ENCODE measurements at places on chromosomes 4 and X.

DNA sequence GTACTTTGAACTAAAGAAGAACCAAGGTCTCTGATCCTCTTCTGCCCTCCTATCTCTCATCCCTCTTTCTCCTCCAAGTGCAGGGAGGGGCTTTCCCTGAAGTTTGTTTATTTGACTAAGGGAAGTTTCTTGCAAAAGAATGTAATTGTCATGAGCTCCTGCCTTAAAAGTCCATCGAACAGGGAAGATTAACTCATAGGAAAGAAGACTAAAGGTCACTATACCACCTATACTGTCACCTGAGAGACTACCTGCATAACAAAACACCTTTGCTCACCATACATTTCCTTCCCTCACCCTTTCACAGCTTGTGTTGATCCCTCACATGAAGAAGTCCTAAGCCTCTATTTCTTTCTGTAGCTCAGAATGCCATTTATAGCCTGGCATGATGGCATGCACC is 59.4 kb upstream of the C4orf54 start:
- DNase-seq, result no peak

GRCh38 chr4:47500776-47501175 is 15.7 kb downstream of the ATP10D start:
- DNase-seq, result no peak

DNA sequence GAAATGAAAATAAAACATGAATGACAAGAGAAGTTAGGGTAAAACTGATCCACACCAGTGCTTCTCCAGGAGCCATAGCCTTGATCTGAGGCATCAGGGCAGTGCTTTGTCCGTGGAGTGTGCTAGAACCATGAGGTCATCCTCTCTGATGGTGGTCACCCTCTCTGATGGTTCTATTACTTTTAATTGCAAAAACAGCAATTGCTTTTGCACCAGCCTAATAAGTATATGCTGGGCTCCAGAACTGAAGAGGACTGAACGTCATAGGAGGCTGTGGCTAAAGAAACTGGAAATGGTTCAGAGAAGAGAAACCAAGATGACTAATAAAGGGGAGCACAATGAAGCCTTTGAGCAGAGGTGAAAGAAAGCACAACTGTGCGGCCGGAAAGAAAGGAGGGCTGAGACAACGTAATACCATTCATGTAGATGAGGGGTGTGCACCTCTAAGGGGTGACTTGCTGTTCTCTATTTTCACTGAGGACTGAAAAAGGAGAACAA is 17.0 kb upstream of the TMEM154 start:
- peak; percentile 29 for DNase-seq

DNA sequence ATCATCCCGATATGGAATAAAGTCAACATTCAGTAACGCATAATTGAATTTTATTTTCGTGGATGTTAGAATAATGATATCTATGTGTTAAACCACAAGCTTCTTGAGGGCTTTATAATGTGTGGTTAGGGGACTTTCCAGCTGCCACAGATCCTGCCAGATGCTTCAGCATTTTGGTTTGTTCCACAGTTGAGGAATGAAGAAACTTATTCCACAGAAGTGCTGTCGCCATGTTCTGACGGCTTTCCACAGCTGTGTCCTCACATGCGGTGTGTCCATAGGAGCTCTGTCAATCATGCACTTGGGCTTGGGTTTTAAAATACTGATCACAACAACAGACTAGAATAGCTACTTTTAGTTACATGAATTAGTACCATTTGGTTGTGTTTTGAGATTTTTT is 411.9 kb downstream of the TRIML1 start:
- no peak for DNase-seq

DNA sequence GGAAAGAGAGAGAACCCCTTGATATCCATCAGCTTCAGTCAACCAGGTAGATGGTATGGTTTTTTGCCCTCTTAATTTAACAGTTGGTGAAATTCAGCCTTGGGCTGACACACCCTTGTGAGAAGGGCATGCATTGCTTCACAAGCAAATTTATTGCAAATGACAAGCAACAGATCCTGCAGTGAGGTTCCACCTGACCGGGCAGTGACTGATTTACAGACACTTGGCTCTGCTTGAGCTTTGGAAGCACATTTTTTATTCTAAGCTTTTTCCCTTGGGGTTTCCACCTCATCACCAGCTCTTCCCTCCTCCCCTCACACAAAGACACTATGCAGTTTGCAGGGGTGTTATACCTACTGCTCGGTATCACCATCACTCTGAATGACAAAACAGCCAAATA is 28.3 kb upstream of the SERTM2 start:
- no peak for DNase-seq

- no peak for DNase-seq
Observed at GRCh38 chr4:109368661-109369060, 65.0 kb upstream of the SEC24B start.

DNA sequence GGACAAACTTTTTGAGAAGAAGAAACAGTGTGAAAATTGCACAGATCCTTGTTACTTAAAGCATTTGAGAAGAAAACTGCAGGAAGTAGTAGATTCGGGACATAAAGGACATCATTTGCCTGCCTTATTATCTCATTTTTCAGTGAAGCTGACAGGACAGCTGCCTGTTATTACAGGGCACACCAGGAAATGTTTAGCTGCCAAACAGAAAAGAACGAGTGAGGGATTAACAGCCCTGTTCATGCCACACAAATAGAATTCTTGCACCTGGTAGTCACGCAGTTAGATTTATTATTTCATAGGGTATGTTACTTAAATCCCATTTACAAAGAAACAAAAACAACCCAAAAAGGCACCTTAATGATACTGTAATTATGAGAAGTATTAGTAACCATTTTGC is 100.6 kb downstream of the CHIC2 start:
- no peak for DNase-seq

GRCh38 chr4:8198206-8198905 is 734 bp upstream of the SH3TC1 start:
- no peak for DNase-seq

- no peak for DNase-seq
Observed at GRCh38 chr4:121765368-121765705, 373 bp upstream of the SMIM43 start.

DNA sequence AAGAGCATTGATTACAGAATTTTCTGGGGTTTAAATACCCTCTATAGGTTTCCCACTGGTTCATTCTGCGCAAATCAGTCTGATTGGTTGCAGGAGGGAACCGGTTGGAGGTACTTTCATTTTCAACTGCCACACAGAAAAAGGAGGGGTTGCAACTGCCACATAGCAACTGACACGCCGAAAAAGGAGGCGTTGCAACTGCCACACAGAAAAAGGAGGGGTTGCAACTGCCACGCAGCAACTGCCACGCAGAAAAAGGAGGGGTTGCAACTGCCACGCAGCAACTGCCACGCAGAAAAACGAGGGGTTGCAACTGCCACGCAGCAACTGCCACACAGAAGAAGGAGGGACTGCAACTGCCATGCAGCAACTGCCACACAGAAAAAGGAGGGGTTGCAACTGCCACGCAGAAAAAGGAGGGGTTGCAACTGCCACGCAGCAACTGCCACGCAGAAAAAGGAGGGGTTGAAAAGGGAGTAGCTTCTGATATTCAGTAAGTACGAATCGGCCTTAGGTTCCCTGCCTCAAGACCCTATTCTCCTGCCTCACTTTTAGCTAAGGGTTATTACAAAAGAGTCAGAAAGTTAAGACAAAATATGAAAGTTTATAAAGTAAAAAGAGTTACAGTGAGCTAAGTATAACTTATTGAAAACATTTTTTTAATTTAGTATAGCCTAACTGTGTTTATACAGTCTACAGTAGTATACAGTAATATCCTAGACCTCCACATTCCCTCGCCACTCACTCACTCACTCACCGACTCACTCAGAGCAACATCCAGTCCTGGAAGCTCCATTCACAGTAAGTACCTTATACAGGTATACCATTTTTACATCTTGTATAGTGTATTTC is 431.8 kb downstream of the KCTD8 start:
- DNase-seq, result no peak

- no peak for DNase-seq
Observed at GRCh38 chr4:1448589-1449420, 42.6 kb upstream of the NKX1-1 start.

DNA sequence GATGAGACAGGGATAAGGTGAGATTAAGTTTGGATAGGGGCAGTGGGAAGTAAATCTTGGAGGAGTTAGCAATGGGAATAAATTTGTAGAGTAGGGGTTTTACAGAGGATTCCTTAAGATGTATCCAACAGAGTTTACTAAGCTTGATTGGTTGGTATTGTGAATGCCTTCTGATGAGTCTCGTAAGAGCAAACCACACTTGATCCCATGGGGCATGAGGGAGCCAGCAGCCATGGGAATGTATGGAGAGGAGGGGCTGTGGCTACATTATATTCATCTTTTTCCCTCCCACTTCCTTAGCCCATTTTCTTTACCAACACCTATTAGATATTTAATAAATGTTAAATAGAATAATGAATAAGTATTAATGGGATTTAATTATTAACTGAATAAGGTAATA is 126.6 kb upstream of the NDST3 start:
- no peak for DNase-seq

DNA sequence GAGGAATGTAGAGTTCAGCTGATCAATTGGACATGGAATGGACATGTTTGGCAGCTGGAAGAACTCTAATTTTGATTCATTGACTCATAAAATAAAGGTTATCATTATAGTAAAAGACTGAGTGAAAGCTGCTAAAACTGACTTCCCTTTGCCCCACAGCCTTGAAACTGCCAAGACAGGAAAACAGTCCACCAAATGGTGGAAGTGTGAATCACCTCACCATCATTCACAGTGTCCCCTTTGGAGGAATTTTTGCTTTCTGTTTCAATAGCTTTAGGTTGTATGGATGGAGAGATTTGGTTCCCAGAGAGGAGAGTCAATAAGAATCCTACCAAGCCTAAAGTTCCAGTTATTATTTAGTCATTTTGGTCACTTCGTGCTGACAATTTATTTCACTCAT is 20.8 kb upstream of the FREM3 start:
- DNase-seq, result no peak

GRCh38 chrX:7614616-7615015 is 228.4 kb upstream of the VCX start:
- no peak for DNase-seq

- DNase-seq, result no peak
Observed at GRCh38 chrX:147770858-147771257, 140.9 kb upstream of the FMR1 start.

GRCh38 chr4:84680956-84681355 is 98.0 kb downstream of the CDS1 start:
- no peak for DNase-seq

DNA sequence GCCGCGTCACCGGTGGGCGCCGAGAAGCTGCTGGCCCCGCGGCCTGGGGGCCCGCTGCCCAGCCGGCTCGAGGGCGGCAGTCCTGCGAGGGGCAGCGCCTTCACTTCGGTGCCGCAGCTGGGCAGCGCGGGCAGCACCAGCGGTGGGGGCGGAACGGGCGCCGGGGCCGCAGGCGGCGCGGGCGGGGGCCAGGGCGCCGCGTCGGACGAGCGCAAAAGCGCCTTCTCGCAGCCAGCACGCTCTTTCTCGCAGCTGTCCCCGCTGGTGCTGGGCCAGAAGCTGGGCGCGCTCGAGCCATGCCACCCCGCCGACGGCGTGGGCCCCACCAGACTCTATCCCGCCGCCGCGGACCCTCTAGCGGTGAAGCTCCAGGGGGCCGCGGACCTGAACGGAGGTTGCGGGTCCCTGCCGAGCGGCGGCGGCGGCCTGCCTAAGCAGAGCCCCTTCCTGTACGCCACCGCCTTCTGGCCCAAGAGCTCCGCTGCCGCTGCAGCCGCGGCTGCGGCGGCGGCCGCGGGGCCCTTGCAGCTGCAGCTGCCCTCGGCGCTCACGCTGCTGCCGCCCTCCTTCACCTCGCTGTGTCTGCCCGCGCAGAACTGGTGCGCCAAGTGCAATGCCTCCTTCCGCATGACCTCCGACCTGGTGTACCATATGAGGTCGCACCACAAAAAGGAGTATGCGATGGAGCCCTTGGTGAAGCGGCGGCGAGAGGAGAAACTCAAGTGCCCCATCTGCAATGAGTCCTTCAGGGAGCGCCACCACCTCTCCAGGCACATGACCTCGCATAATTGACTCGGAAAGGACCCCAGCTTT is 5.6 kb downstream of the PRDM8 start:
- DNase-seq, result peak; percentile 33

DNA sequence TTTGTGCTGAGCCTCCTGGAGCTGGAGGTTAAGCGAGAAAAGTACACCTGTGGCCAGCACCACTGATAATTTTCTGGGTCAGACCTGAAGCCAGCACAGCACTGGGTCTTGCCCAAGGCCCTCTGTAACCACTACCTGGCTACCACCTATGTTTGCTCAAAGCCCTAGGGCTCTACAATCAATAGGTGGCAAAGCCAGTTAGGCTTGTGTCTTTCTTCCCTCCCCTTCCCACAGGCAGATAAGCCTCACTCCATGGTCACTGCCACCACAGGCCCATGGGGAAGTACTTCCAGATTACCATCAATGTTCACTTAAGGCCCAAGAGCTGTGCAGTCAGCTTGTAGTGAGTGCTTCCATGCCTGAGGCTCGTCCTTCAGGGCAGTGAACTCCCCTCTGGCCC is 35.2 kb upstream of the ARMCX4 start:
- DNase-seq, result no peak

- no peak for DNase-seq
Observed at GRCh38 chr4:173367285-173367684, 3.5 kb upstream of the SAP30 start.

DNA sequence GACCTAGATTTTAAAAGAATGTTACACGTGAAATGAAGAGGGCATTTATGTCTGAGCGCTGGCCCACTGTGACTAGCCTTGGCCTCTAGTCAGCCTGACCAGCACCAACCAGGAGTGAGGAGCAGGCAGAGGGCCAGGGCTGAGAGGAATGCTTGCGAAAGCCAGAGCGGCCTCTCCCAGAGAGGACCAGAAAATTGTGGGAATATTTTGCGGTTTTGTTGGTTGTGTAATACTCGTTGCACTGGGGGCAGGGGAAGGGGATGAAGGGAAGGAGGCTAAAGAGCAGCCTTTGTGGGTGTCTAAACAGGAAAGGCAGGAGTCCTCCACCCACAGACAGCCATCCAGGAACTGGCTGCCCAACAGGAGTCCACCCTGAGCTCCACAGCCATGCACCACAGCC is 3.8 kb downstream of the GABRE start:
- DNase-seq, result no peak

- no peak for DNase-seq
Observed at GRCh38 chr4:164379694-164380093, 374.2 kb upstream of the SMIM31 start.

GRCh38 chr4:174402470-174403176 is 118.9 kb downstream of the CEP44 start:
- DNase-seq, result no peak

- DNase-seq, result no peak
Observed at GRCh38 chrX:46636223-46636622, 62.7 kb downstream of the CHST7 start.
